ENCODE measurements at places on chromosomes 12 and 14.
A peak's percentile ranks its signal among the peaks of the same experiment; 100 is the strongest.

GRCh38 chr12:105744371-105745058 lies 394.2 kb downstream of the NUAK1 start:
- no peak for DNase-seq

DNA sequence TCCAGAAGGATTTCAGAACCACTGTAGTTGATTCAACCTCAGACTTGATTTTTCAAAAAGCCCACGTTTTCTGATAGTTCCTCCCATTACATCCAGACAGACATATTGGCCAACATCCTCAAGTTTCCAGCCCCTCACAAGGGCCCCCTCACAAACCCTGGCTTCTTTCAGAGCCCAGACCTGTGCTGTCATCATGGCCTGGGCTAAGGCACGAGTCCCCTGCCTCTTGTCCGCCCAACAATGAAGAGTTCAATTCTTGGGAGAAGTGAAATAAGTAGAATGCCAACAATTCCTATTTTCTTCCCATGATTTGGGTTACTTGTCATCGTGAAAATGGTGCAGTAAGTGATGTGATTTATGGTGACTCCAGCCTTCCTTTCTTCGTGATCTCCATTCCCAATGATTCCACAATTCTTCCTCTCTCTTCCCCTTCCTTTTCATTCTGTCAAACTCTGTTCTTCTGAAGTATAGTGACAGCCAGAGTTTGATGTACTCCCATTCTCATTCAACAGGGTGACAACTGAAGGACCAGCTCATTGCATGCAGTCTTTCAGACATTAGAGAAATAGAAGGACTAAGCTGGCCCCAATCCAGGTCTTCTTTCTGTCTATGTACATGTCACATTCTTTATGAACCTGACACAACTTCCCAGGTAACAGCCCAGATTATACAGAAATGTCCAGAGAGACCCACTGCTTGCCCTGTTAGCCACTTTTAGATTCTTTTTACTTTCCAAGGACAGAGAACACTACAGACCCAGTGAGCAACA lies 29.2 kb downstream of the SPTB start:
- no peak for DNase-seq

DNA sequence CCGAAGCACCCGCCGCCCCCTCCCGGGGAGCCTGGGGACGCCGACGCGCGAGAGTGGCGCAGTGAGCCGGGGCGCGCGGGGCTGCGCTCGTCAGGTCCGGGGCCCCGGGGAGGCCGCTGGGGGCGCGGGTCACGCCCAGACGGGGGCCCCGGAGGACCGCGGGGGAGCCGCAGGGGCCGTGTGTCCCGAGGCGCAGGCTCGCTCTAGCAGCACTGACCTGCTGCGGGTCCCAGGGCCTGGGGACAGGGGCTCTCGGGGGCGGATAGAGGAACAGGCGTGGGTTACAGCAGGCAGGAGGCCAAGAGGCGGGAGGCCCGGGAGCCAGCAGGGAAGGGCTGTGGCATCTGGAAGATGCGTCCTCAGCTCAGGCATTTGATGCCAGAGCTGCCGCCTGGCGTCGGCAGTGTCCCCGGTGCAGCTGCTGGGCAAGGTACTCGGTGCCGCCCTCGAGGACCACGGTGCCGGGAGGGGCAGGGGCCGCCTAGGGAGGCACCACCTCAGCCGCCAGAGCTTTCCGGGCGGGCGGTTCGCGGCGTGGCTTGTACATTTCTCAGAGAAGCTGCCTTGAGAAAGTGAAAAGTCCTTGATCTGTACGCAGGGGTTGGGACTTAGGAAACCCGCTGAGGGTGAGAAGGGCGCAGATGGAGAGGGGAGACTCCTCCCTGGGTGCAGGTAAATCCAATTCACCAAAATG lies 1.2 kb downstream of the WNT5B start:
- peak; percentile 36 for DNase-seq

GRCh38 chr14:65794674-65795279 lies 382.2 kb downstream of the FUT8 start:
- DNase-seq, result no peak

GRCh38 chr14:95302667-95303506 lies 16.8 kb downstream of the CLMN start:
- DNase-seq, result no peak

GRCh38 chr12:72586456-72586855 lies 314.3 kb downstream of the TRHDE start:
- no peak for DNase-seq

- DNase-seq, result no peak
Observed at GRCh38 chr12:123050331-123050831, 69.9 kb downstream of the ARL6IP4 start.

DNA sequence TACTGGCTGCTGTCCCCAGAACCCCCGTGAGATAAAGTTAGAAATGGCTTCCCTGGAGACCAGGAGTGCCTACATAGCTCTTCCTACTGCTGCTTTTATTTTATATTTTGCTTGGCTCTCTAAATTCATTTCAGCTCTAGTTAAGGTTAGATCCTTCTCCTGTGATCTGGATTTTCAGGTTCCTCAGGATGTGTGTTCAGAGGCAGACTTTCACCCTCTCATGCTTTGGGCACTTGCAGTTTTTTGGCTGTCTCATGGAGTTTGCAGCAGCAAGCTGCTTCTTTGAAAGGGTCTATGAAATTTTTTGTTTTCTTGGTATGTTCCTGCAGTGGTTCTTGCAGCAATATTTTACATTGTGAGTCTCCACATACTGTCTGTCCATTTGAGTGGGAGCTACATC lies 93.3 kb downstream of the ATP23 start:
- no peak for DNase-seq

- DNase-seq, result no peak
Observed at GRCh38 chr12:116200812-116201211, 76.7 kb downstream of the MED13L start.

- no peak for DNase-seq
Observed at GRCh38 chr12:25852792-25853191, 105.7 kb upstream of the RASSF8 start.

DNA sequence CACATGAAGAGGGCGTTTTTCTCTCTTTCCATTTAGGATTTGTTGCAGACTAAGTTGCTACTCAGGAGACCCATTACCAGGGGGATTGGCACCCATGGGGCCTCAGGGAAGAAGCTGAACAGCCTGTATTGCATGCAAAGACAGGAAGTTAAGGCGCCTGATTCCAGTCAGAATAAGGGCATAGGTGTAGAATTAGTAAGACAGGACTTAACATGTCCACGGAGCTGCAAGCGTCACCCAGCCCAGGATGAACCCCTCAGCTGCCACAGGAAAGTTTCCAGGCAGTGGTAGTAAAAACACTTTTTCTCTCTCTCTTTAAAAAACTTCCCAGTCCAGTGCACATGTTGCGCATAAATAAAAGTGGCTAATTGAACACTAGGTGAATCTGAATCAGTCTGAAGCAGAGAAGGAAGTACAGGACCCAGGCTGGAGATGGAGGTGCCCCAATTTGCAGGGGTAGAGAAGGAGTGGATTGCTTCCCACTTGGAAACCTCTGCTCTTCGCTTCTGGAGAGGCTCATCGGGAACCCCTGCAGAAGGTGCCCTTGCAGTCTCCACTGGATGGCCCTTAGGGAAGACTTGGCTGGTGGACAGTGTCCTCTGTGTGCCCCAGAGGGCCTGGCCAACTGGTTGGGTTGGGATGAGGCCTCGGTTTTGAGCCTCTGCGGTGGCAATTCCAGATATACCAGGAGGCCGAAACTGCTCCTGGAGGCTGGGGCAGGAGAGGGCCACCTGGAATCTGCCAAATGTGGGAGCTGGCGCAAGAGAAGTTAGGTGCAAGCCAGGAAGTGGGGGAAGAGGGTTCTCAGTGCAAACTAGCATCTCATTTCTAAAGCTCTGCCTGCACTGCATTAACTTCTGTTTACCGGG lies 10.7 kb upstream of the TBX3 start:
- no peak for DNase-seq

DNA sequence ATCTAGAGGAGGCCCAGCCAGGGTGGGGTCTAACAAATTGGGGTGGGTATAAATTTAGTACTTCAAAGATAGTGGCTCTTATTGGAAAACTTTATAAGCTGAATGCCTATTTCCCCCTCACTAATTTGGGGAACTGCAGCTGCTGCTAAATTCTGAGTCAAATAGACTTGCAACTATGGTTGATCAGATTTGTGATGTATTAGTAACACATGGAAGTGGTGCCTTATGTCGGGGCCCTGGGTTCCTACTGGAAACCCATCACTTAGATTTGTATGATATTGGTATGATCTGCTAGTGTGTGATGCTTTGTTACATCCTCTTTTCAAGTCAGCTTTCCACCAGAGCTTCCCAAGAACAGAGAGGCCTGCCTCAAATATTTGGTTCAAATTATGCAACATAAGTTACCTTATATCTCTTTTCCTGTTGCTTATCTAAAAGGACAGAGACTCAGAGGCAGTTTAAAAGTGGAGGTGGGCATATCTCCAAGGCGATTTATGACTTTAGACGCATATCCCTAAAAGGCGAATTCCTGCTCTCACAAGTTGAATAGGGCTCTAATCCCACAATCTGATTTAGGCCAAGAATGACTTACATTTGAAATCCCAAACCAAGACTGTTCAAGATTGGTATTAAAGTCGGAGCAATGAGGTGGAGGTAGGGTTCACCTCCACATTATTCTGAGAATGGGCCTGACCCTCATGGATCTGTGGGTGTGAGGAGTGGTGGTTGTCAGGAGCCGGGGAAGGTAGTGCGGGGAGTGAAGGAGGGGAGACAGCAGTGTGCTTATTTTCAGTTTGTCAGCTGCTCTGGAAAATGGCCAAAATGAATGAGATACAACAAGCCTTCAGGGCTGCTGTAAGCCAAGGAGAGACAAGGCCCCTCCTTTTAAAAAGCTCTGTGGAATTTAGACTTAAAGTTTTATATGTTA lies 425.8 kb downstream of the RAD51B start:
- no peak for DNase-seq

DNA sequence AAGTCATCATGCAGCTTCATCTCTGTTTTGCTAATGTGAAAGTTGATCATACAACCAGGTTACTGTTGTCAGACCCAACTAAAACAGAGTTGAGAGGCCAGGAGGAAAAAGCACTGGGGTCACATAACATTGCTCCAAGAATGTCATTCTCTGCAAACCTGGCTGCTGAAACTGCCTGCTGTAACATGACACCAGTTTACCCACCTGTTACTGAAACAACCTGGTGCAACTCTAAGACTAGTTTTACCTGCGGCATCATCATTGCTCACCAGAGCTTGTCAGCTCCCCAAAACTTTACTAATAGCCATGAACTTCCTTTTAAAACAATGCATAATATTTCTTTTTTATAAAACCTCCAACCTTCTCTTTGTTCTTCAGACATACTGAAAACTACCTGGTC lies 30.7 kb upstream of the DEGS2 start:
- no peak for DNase-seq

DNA sequence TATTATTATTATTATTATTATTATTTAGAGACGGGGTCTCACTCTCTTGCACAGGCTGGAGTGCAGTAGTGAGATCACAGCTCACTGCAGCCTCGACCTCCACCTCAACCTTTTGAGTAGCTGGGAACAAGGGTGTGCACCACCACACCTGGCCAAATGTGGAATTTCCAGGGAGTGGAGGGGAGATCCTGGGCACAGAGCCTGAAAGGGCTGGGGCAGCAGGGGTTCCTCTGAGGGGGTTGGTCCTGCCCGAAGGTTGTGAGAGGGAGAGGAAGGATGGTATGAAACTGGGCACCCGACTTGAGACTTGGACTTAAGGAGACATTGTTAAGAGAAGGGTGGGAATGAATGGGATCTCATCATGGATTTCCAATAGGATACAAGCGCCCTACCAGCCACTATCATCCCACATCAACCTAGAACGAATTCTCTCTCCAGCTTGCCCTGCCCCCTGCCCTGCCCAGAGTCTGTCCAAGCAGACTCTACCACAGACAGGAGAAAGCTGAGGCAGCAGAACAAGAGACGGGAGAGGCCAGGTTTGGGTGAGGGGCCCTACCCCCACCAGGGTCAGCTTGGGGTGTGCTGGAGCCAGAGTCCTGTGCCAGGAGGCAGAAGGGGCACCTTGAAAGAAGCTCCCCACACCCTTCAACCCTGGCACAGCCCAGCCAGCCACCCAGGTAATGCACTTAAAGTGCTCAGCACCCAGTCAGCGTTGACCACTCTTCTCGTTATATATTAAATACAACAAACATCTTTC lies 2.4 kb upstream of the DYNC1H1 start:
- no peak for DNase-seq

DNA sequence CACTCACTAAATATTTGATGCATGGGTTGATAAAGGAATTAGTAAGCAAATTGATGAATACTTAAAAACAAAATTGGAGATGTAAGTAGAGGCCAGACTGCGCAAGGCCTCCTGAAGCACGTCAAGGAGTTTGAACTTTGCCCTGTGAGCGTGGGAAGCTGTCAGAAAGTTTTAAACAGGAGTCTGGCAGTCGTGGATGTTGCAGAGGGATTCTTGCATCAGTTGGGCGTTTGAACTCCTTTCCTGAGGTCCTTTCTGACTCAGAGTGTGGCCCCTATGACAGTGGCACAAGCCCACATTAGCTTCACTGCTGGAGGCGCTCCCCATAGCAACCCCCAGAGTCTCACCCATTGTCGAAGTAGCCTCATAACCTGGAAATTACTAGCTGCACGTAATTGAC lies 17.9 kb upstream of the IL22 start:
- DNase-seq, result no peak

GRCh38 chr12:107225635-107226034 lies 132.3 kb upstream of the CRY1 start:
- no peak for DNase-seq

DNA sequence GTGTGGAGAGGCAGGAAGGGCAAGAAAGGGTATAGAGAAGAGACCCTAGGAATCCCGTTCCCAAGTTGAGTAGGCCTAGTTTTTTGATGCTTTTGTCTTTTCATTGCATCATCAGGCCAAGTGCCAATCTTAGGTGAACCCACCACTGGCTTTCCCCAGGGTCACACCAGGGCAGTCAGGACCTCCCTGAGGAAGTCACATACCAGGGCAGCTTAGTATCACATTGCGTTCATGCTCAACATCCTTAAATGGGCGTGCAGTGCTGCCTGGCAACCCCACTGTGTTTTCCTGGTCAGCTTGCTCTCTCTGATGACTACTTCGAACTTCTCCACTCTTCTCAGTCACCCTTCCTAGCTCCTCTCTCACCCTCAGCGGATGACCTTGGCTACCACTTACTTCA lies 9.0 kb downstream of the ASIC1 start:
- DNase-seq, result no peak

GRCh38 chr12:50706606-50707005 lies 57.3 kb upstream of the ATF1 start:
- DNase-seq, result no peak

All from occipital lobe (tissue), 3 donors.